ENCODE measurements at places on chromosomes 3 and 15. TPM values are rescaled to one million over a fixed set of nuclear protein-coding genes. Genes with fewer than 3 reads are reported as not detected.

WNT5A gene
- total RNA-seq, result 4.2 TPM

STT3B gene
- 97.7 TPM for total RNA-seq

ROPN1 gene
- total RNA-seq, result not detected

RTP1 gene
- total RNA-seq, result not detected

GRCh38 chr3:37772773-37773354 lies 88.8 kb upstream of the CTDSPL start:
- no peak for DNase-seq

THSD4 gene
- 80.7 TPM for total RNA-seq

DNA sequence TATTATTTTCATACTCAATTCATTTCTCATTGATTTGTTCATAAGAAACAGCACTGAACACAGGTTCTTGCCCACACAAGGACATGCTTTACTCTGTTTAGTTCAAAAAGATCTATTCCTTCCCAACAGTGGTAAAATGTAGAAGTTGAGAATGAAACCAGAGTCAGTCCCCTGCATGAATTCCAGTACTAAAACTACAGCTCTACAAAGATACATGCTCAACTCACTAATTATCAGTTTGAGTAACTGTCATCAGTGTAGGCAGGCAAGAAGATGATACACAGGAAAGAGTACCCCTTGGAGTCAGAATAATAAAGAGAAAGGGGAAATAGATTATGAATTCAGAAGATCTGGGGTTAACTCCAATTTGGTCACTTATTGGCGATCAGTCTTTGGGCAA lies 43.2 kb downstream of the NR2E3 start:
- no peak for DNase-seq

DNA sequence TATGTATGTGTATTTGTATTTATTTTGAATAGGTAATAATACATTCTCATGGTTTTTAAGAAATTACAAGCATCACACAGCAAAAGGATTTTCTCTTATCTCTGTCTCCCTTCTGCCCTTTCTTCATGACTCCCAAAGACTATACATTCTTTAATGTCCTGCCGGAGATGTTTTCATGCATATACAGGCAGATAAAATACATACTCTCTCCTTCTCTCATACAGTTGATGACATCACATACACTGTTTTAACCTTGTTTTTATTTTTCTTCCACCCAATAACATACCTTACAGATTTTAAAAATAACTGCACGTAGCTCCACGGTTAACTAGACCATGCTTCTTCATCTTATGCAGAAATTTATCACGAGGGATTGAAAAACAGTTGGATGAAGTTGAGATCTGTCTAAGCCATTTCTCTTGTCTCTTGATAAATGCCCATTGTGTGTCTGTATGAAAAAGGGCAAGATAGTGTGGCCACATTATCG lies 249.8 kb downstream of the EDEM1 start:
- DNase-seq, result no peak

- peak; percentile 48 for DNase-seq
Observed at GRCh38 chr15:49742381-49742780, 121.5 kb downstream of the DTWD1 start.

IGDCC3 gene
- total RNA-seq, result 0.10 TPM

DNA sequence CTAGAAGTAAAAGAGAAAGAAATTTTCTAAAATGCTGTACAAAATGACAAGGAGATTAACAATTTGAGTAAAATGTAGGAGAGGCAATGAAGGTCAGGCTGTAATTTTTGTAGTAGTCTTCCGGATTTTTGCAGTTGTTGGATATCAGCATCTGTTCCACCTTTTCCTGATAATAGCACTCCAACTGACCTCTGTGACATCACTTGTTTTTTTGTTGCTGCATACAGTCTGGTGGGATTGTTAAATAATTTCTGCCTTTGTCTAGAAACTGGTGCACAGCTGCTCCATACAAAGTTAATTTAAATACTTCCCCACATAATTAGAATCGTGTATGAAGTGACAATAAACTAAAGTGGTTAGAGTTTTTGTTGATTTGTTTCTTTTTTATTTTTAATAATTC lies 731.4 kb downstream of the PLOD2 start:
- DNase-seq, result no peak

TNNC1 gene
- 8,945 TPM for total RNA-seq

POPDC2 gene
- 586 TPM for total RNA-seq

DNA sequence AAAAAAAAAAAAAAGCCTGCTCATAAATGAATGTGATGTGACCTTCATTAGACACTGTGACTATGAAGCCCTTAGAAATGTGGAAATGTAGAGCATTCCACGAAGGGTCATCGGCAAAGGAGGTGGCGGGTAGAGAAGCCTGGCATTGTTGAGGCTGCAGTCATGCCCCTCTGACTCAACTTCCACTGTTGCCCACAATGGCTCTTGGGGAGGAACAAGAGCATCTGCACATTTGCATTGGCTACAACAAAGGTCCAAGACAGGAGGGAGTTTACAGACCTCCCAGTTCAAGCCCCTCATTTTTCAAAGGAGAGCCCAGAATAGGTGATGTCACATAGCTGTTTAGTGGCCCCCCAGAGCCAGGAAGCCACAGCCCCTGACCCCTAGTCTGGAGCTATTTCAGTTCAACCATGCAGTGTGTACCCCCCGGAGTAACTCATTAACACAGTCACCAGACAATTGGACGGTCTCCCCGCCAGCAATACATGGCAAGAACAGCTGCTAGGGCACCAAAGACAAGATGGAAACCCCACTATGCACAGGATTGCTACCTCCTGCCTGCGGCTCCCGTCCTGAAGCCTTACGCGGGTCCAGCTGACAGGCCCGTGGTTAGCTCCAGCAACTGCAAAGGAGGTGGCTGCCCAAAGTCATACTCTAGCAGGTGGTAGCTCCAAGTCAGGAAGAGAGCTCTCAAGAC lies 56.2 kb downstream of the SH3BP5 start:
- no peak for DNase-seq

CCR8 gene
- not detected for total RNA-seq

Data from left ventricle myocardium superior (tissue), 1 donor.